ENCODE measurements at places on chromosomes 3 and 15.

GRCh38 chr3:22959593-22959992, 243.5 kb upstream of the UBE2E2 start:
- no peak for DNase-seq

- no peak for DNase-seq
Measured at GRCh38 chr15:48569591-48570302, 75.8 kb downstream of the FBN1 start.

- no peak for DNase-seq
Measured at GRCh38 chr3:49135499-49135898, 2.6 kb upstream of the LAMB2 start.

DNA sequence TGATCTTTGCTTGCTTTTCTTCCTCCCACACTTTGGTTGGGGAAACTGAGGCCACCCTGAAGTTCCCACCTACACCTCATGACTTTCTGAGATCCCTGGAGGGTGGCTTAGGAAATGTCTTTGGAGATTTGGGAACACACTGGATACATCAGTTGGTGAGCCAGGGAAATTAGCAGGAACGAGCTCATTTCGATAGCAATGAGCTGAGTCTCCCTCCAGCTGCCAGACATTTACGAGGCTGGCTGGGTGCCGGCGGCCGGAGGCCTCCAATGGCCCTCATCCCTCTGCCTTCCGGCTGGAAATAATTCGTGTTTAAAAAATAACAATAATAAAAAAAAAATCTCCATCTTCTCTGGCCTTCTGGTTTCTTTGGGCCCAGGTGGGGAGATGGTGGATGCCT, 38.8 kb downstream of the SMAD6 start:
- no peak for DNase-seq

- no peak for DNase-seq
Measured at GRCh38 chr3:42351207-42351606, 59.2 kb downstream of the LYZL4 start.

- no peak for DNase-seq
Measured at GRCh38 chr3:183151086-183151485, 11.4 kb downstream of the LAMP3 start.

DNA sequence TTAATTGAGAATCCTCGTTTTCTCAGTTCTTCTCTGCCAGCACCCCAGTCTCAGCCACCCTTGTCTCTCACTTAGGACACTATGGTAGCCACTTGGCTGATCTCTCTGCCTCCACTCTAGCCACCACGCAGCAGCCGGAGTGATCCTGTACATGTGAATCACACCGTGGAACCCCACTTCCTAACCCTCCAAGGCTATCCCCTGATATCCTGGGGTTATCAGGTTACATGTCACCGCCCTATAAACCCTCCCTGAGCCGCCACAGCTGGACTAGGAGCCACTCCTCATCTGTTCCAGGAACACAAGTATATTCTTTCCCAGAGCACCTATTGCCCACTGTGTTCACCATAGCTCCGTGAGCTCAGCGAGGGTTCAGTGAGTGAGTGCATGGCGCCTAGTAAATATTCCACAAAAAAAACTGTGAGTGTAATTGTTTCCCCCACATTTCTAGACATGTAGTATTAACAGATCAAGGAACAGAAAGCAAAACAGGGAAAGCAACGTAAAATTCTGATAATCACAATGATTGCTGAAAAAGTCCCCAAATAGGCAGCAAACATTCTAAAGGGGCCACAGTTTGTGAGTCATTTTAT, 661 bp upstream of the PARP14 start:
- no peak for DNase-seq

- DNase-seq, result no peak
Measured at GRCh38 chr15:95078003-95078402, 846.6 kb downstream of the MCTP2 start.

GRCh38 chr3:15372918-15373317, 40.5 kb upstream of the SH3BP5 start:
- DNase-seq, result no peak

- no peak for DNase-seq
Measured at GRCh38 chr3:45884368-45885201, 1.8 kb upstream of the CCR9 start.

DNA sequence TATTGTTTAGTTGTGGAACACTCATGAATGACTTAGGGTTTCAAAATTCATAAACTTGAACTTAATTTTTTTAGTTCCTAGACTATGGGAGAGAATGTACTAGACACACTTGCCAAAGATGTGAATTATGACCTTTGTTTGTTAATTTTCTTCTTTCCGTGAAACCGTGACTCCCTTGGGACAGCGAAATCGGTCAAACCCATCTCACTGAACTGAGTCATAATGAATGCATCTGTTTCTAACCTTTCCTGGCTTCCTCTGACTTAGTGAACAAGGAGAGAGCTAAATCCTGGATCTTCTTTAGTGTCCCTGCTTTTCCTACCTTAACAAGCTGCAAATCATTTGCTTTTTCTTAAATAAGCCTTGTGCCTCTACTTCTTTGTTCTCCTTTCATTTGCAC, 85.5 kb downstream of the LARS2 start:
- no peak for DNase-seq

GRCh38 chr3:124318656-124319055, 326.7 kb upstream of the ROPN1 start:
- DNase-seq, result no peak

DNA sequence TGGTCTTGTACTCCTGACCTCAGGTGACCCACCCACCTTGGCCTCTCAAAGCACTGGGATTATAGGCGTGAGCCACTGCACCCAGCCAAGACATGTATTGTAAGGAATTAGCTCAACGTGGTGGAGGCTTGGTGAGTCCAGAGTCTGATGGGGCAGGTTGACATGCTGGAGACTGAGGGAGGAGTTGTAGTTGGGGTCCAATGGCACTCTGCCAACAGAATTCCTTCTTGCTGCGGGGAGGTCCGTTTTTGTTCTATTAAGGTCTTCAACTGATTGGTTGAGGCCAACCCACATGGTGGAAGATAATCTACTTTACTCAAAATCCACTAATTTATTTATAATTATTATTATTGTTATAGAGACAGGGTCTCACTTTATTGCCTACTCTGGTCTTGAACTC, 30.1 kb downstream of the PLA2G4D start:
- no peak for DNase-seq

DNA sequence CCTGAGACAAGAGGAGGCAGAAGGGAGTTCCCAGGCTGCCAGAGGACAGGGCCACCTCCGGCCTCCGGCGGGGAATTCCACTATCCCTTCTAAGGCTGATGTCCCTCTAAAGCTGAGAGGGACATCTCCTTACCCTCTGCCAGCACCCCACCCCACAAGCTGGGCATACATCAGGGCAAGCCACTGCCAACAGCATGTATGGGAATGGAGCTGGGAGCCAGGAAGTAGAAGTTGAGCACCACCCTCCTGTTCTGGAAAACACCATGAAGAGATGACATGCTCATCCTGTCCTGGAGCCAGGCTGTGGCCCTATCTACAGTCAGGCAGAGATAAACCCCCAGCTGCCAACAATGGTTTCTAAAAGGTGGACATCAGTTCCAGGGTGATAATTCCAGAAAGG, 7.1 kb downstream of the PLCD1 start:
- DNase-seq, result no peak

DNA sequence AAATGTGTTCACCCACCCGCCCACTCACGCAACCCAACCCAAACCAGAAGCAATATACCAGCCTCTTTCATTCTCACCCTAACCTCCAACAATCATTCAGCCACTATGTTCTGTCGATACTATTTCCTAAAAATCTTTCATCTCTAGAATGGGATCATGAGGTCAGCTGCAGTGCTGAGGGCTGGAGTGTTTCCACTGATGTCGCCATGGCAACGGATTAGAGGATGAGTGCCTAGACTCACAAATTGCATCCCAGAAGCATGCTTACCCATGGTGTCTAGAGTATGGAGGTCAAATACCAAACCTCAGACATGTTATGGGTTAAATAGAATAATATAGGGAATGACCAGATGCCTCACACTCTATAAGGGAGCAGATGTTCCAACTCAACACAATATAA, 138.5 kb downstream of the GABRB3 start:
- DNase-seq, result no peak

- DNase-seq, result no peak
Measured at GRCh38 chr15:74777769-74778598, 3.9 kb upstream of the CSK start.

- DNase-seq, result no peak
Measured at GRCh38 chr3:196609805-196610515, 29.5 kb upstream of the NRROS start.

- no peak for DNase-seq
Measured at GRCh38 chr3:52238193-52238760, 681 bp downstream of the TWF2 start.

- no peak for DNase-seq
Measured at GRCh38 chr15:94453227-94453988, 222.0 kb downstream of the MCTP2 start.

DNA sequence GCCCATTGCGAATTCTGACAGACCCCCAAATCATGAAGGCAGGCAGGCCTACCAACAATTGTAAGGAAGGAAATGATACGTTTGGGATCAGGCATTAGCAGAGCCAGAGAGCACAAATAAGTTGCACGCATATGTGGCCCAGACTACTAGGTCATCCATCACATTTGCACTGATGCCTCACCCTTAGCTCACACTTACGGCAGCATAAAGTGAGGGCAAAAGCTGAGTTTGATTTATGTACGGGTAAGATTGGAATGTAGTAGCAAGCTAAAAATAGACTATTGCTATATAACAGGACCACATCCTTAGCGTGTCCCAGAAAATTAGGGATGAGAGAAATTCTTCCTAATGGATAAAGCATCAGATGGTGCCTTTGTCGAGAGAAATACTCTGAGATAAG, 58.6 kb downstream of the QTRT2 start:
- no peak for DNase-seq

DNA sequence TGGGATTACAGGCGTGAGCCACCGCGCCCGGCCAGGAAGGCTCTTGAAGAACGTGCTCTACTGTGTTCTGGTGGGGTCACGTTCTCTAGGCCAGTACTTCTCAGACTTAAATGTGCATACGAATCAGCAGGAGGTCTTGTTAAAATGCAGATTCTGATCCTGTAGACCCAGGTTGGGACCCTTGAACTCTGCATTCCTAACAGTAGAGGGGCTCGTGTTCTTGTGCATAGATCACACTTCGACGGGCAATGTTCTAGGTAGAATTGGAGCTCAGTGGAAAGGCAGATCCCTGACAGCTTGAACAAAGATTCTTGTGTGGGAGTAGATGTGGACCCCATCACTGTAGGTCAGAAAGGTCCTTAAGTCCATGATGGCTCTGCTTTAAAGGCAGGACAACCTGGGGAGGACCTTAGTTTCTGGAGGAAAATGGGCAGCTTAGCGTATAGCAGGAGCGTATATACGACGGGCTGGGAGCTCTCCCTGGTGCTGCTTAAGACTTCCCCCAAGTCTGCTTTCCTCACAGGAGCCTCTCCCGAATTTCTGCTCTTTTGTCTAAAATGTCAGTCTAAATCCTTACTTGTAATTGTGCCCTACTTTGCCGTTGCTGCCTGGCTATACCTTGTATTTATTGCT, 16.9 kb upstream of the FAM81A start:
- no peak for DNase-seq

- no peak for DNase-seq
Measured at GRCh38 chr15:100922192-100923040, 3.3 kb downstream of the LRRK1 start.

GRCh38 chr3:32814361-32814760, 3.4 kb upstream of the TRIM71 start:
- no peak for DNase-seq

- no peak for DNase-seq
Measured at GRCh38 chr3:7700977-7701376, 800.6 kb upstream of the LMCD1 start.

DNA sequence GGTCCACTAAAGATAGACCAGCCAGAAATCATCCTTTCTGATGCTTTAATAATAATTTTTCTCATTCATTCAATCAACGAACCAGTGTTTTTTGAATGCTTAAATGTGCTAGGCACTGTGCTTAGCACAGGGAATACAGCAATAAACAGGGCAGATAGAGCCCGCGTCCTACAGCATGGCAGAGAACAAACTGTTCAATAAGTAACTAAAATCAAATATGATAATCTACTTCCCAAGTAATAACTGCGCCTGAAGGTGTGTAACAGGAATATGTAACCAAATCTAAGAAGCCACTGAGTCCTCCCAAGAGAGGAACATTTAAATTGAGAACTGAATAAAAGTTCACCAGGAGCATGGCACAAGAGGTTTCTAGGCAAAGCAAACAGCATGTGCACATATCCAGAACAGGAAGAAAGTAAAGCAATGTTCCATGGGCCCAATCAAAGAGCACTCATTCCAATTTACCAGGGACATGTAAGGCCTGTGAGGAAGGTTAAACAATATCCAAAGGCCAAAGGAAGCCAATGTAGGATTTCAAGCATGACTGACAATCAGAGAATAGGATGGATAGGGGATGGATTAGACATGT, 311.0 kb upstream of the RARB start:
- DNase-seq, result no peak

Measured in stimulated activated CD8-positive, alpha-beta memory T cell treated with anti-CD3 and anti-CD28 coated beads, Interleukin-7, amount 100 ng/mL, for 48 hours (primary cell).